Activated CD8-positive, alpha-beta memory T cell treated with anti-CD3 and anti-CD28 coated beads, Interleukin-2, amount 50 U/mL, for 48 hours (primary cell): ENCODE measurements at places on chromosomes 12 and 14.

GRCh38 chr12:97948591-97948990, 486.0 kb downstream of the RMST start:
- DNase-seq: no peak

DNA sequence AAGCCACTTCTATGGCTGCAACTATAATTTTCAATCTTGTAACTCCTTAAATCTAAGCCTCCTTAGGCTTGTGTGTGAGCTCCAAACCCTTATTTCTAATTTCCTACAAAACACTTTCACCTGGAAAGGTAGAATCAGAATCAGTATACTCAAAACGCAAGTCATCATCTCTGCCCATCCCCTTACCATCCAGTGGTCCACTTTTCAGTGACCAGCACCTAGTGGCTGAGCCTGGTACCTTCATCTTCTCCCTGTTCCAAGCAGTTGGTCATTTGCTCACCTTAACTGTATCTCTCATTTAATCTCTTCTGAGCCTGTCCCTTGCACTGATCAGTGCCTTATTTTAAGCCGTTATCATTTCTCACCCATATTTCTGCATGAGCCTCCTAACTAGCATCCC, 107.9 kb downstream of the PPM1H start:
- DNase-seq: no peak

DNA sequence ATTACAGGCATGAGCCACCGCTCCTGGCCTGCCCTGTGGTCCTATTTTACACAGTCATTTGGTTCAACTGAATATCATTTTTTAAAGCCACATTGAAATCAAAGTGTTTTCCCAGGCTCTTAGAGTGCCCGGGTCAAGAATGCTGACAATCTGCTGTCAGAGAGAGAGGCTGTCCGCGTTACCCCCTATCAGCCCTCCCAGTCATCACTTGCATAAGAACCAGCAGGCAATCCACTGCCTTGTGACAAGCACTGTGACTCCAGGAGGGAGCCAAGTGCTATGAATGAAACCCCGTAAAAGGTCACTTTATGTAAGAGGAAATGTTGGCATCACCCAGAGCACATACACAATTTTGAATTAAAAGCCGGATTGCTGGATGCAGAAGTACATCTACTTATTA, 13.5 kb downstream of the PHLDA1 start:
- DNase-seq: no peak

DNA sequence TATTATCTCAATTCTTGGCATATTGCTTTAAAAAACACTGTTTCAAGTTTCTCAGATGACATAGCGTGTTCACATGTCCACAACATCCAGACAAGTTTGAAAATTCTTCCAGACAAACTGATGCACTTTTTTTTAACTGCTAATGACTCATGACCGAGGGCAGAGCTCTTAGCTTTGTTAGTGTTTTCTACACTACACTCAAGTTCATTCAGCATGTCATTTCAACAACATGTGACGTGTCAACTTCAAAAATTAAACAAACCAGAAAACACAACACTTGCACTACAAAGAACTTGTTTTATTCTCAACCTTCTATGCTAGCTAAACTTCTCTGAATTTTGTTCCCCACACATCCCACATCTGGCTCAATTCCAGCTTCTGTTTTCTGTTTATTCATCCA, 1186.3 kb upstream of the FLRT2 start:
- DNase-seq: no peak

- no peak for DNase-seq
Measured at GRCh38 chr14:67764496-67764895, 51.9 kb downstream of the ZFYVE26 start.

GRCh38 chr14:82837611-82838140, 1304.0 kb upstream of the SEL1L start:
- no peak for DNase-seq

GRCh38 chr12:68406134-68406576, 74.0 kb upstream of the MDM1 start:
- no peak for DNase-seq

- DNase-seq: no peak
Measured at GRCh38 chr12:92444763-92445162, 258.0 kb upstream of the PLEKHG7 start.

DNA sequence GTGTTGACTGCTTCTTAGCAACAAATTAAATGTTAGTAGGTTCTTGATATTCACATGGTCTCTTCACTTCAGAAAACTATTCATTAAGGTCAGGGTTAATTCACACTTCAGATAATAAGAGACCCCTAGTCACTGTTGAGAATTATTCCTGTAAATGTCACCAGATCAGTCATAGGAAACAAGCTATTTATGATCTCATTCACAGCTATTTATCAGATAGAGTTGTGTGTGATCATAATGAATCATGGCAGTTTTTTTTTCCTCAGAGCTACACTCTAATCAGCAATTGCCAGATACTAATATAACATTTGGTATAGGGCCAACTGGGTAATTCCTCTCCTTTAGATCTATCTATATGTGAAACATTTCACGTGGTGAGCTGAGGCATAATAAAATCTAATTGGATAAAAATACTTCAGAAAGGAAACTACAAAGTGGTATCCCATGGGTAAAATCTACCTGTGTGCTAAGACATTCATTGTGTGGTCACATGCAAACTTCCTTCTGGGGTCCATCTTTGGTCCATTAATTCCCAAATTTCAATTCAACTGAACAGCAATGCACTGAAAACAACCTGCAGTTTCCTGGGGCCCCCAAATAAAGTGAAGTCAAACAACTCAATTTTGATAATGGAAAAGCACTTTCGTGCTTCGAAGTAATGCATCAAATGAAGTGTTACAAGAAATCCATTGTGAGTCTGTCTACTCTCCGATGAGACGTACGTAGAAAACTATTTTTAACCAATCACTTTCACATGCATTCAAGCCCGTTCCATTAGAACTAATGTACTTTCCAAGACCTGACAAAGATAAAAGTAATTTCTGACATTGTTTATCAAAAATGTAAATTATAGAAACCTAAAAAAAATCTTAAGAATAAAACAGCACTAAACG, 197.0 kb downstream of the ACSS3 start:
- no peak for DNase-seq

DNA sequence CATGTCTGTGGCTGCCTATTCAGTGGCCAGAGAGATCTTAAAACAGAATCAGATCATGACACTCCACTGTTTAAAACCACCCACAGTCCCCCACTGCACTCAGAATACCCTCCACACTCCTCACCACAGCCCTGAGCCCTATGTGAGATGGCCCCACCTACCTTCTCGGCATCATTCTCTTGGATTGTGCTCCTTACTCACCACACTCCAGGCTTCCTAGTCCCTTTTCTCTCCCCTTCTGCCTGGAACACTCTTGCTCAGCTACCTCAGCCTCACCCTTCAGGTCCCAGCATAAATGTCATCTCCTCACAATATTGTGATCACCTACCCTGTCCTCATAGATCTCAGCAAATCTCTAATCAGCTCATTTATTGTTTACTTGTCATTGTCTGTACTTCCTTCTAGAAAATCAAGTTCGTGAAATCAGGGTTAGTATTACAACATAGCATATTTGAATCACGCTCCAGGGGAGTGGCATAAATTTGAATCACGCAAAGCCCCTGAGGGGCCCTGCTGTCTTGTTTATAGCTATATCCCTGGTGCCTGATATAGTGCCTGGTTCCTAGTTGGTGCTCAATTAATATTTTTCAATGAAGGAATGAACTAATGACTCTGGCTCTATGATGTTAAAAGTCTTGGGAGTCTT, 42.8 kb downstream of the SLC35F4 start:
- DNase-seq: no peak

GRCh38 chr12:47234576-47235141, 154.9 kb upstream of the AMIGO2 start:
- no peak for DNase-seq

DNA sequence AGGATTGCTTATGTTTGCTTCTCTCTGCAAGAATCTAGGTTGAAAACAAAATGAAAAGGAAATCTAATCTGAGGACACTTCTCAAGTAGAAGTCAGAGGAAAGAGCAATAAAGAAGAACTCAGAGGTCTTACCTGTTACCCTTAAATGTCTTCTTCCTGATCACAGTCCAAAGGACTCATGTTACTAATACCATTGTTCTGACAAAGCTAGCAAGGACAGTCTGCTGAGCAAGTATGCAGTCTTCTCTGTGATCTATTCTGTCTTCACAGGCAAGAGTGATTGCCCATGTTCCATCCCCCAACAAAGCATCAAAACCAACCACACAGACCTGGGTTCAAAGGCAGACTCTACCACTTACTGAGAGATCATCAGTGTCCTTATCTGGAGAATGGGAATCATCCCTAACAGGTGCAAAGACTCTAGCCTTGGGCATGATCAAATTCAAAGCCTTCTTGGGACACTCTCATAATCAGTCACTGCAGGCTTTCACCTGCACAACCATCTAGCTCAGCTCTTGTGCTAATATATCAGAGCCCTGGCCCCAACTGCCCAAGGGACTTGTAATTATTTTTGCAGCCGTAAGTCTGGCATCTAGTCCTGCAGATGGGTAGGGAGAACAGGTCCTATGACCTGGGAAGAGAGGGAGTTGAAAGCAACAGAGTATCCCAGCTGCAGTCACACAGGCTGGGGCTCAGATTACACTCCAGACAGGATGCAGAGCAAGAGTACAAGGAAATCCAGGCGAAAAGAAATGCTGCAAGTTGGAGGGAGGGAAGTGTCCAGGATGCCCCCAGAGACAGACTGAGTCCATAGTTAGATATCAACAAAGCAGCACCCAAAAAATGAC, 97.9 kb upstream of the NUDT4 start:
- no peak for DNase-seq

GRCh38 chr14:98200601-98201000, 1071.4 kb downstream of the BCL11B start:
- DNase-seq: no peak

DNA sequence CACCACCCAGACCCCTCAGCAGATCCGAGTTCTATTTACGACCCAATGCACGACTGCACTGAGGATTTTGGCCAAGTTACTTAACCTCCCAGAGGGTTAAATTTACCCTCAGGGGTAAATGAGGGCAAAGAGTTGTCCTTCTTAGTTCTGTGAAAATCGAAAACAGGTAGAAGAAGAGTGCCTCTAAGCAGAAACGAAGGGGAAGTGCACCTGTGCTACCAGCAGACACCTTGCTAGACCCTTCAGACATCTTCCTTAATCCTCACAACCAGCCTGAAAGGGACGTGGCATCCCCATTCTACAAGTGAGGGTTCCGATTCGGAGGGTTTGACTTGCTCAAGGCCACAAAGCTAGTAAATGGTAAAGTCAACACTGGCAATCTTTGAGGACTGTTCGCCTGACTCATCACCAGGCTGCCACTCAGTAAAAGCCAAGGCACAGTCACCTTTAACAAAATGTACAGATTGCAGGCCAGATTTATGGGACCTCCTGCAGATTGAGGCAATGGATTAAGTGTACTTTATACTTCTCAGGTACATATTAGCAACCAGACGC, 1.6 kb downstream of the GSG1 start:
- DNase-seq: peak; percentile 61

GRCh38 chr12:15846887-15847286, 35.3 kb upstream of the STRAP start:
- no peak for DNase-seq

GRCh38 chr14:22400655-22401259, 188.3 kb downstream of the DAD1 start:
- no peak for DNase-seq

DNA sequence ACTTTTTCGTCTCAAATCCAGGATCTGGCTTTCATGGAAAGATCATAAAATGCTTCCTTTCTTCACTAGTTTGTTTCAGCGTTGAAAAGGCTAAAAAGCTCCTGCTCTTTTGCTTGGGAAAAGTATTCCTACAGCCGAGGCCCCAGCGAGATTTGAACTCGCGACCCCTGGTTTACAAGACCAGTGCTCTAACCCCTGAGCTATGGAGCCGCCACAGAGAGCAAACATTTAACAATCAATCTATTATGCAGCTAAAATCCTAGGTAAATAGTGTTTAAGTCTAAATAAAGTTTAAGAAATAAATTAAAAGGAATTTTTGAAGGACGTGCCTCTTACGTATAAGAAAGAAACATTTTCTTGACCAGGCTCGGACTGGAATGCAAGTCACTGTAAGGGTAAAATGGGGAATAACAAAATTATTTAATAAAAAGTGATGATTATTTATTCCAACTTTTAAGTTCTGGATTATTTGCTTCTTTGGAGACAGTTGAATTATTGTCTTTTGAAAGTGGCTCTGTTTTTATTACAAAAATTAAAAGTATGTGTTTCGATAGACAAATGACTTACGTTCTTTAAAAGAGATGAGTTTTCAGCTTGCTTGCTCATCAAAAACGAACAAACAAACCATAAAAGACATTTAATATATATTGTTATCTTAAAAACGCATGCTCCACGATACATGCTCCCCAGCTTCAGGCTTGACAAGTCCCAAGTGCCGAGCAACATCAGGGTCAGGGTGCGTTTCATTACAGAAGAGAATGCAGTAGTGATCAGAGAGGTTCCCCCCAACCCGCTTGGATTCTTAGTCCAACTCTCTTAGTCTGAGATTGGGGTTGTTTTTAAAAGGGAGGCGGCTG, 10.2 kb downstream of the OR6S1 start:
- DNase-seq: peak; percentile 86

DNA sequence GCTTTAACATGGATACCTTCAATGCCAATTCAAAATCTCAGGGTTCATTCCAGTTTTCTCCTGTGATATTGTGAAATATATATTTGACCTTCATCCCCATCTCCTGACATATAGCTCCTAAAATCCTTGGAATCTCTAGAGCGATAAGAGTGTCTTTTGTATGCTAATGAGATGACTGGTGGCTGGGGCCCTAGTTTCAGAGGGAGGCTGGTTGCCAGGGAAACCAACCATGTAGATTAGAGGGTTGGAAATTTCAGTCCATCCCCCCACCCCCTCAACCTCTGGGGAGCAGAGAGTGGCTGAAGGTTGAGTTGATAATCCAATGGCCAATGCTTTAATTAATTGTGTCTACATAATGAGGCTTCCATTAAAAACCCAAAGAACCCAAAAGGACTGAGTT, 59.4 kb downstream of the SDR9C7 start:
- DNase-seq: no peak

DNA sequence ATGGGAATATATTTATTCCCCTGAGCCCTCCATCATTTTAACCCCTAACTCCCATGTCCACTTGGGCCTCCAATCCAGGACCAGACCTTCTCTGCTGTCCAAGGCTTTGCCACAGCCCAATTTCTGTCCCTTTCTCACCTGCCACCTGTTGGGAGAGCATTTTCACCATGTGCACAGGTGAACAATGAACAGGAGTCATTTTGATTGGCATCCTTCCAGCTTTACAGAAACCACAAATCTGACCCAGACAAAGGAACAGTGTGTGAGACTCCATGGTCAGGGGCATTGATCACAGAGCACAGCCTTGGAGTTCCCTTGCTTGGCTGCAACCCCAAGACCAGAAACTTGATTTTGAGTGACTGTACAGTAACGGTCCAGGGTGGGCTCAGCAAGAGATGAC, 91.9 kb downstream of the CRACR2A start:
- no peak for DNase-seq

DNA sequence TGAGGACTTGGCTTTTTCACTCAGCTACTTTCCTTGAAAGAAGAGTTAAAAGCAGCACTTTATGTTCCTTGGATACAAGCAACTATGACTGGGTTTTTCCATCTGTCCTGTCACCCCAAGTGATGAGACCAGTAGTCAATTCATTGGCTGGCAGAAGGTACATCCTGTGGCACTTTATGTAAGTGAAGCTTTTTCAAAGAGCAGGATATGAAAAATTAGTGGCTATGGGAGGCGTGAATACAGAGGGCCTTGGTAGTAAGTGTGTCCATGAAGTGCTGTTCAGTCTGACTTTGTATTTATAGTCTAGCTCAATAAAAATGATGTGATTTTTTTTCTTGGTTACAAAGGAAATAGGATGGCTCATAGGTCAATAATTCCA, 68.8 kb downstream of the DRAM1 start:
- DNase-seq: no peak
